Occipital lobe (tissue), 3 donors: ENCODE measurements at places on chromosomes 5 and 9. TPM values are rescaled to one million over a fixed set of nuclear protein-coding genes. Genes with fewer than 3 reads are reported as not detected.

GRCh38 chr9:23160491-23160890 is 665.5 kb downstream of the ELAVL2 start:
- DNase-seq: no peak

- peak; percentile 37 for DNase-seq
These were observed at the start of gene PRR16 for GRCh38 chr5:120463991-120464626. TSS of gene PRR16 (plus strand) at chr5:120464300.

- DNase-seq: no peak
These were observed 67.0 kb upstream of the HAPLN1 start for GRCh38 chr5:83787631-83788030.

GRCh38 chr9:128689293-128689774 is 312 bp downstream of the SET start:
- DNase-seq: peak; percentile 63

- no peak for DNase-seq
These were observed 9.8 kb downstream of the SLC31A2 start for GRCh38 chr9:113160571-113160970.

Gene GPR150
- total RNA-seq: not detected
